ENCODE measurements at places on chromosomes 11 and 22.

GRCh38 chr11:78740199-78741071, 165.8 kb upstream of the NARS2 start:
- peak; percentile 98 for DNase-seq

DNA sequence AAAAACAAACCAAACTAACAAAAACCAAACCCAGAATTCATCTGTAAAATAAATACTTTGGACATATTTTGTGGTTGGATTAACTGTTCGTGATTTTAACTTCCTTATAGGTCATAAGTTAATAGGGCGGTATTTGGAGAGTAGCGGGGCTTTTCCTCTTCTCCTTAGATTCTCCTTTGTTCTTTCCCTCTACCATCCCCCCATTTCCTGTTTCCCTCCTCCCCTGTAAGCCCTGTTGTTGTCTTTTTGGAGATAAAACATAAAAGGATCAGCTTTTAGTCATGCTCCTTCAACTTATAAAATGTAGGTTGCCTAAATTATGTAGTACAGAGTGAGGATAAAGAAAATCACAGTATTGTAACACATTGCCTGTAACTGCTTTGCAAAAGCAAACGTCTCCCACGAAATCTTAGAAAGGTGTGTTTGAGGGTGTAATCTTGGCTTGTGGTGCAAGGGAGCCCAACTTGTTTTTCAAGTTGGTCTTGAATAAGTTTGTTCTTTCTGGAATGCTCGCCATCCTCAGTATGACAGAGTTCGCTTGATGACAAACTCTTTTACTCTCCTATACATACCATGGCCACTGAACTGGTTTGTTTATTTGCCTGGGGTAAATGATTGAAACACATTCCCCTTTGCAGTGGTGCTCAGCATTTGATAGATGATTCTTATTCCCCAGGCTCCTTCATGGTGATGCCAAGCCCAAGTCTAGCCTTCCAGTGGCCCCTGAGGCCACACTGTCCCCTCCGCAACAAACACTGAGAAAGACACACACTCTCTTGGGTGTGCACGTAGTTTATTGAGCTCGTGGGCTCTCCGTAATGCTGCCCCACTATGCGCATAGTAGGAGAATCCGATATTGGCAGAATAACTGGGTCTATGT, 49.4 kb downstream of the TEAD1 start:
- DNase-seq = no peak

GRCh38 chr22:42368379-42369249, 63.6 kb downstream of the NFAM1 start:
- DNase-seq = no peak

GRCh38 chr11:116773203-116774097, 663 bp upstream of the BUD13 start:
- no peak for DNase-seq

DNA sequence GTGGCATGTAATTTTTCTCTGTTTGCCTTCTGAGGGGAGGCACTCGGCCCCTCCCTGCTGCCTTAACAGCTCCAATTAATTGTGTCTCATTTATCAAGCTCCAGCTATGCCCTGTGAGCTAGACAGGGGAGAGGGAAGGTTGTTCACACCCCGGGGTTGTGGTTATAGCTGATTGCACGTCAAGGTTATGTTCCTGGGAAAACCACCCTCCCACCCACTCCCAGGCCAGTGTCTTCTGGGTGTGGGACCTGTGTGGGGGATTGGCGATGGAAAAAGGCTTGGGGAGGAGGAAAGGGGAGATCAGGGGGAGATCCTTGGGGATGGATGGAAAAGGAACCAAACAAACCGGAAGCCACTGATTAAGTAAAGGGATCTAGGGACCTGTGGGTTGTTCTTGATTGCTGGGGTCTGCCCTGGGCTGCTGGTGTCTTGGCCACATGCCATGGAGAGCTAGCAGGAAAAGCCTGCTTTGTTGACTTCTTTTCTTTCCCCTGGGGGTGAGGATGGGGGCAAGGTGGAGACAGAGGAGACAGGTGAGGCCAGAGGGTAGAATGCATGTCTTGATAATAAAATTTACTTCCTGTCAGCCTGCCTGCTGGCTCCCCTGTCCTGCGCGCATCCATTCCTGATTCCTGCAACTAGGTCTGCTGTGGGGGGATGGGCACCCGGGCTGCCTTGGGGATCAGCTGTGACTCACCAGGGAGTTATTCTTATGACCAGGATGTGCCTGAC, 13.5 kb upstream of the SORL1-AS1 start:
- peak; percentile 64 for DNase-seq

GRCh38 chr22:36872084-36872483, 11.3 kb downstream of the NCF4 start:
- no peak for DNase-seq

DNA sequence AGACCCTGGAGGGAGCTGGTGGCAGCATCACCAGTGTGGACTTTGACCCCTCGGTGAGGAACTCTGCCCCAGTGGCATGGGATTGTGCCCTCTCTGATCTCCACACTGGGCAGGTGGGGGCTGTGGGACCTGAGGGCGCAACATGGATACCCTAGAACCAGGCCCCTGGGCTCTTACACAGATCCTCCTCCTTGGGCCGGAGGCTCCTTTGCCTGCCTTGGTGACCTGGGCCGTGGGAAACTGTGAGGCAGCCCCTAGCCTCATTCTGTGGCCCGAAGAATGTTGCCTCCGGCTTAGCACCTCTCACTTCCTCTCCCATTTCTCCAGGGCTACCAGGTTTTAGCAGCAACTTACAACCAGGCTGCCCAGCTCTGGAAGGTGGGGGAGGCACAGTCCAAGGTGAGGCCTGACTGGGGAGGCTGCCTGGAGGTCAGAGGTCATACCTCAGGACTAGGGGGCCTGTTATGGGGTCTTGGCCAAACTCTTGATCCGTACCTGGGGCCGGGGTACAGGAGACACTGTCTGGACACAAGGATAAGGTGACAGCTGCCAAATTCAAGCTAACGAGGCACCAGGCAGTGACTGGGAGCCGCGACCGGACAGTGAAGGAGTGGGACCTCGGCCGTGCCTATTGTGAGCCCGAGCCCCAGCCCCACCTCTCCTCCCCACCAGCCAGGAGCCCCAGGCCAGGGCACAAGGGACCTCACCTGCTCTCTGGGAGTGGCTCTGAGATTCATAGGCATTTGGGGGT, 12.2 kb downstream of the ATG16L2 start:
- DNase-seq = no peak

DNA sequence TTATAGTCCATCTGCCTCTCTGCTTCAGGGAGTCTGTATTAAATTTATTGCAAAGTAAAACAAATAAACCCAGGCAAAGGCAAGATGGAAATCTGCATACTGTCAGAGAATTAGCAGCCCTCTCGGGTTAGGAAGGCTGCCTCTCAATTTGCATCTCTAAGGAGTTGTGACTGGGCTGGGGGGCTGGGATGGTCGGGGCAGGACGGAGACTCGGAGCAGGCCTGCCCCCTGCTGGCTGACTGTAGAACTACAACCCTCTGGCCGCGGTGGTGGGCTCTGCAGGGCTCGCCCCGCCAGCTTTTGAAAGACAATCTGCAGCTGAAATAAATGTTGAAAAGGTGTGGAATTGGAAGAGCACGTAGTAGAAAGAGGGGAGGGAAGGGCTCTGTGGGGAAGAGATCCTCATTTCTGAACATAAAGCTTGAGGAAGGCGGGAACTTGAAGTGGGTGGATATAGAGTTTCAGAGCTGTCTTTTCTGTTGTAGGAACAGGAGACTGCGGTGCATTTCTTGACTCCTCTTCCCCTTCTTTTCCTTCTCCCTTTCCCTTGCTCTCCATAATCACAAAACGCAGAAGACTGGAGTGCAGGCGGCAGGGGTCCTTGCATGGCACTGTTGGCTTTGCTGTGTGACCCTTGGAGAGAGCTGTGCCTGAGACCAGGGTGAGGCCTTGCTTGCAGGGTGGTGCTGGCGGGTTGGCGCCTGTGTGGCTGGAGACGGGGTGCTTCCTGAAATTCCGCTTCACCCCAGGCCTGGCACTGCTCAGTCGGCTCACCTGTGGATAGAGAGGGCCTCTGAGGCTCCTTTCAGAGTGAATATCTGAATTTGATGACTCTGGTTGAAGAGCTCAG, 22.6 kb upstream of the PKNOX2 start:
- DNase-seq = peak; percentile 2

DNA sequence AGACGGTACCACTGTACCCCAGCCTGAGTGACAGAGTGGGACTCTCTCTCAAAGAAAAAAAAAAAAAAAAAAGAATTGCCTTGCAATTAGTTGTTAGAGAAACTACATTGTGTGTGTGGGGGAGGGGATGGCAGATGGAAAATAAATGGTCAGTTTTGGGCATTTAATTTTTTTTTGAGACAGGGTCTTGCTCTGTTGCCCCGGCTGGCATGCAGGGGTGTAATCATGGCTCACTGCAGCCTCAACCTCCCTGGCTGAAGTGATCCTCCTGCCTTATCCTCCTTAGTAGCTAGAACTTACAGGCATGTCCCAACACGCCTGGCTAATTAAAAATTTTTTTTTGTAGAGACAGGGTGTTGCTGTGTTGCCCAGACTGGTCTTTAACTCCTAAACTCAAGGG, 36.4 kb downstream of the WEE1 start:
- no peak for DNase-seq

DNA sequence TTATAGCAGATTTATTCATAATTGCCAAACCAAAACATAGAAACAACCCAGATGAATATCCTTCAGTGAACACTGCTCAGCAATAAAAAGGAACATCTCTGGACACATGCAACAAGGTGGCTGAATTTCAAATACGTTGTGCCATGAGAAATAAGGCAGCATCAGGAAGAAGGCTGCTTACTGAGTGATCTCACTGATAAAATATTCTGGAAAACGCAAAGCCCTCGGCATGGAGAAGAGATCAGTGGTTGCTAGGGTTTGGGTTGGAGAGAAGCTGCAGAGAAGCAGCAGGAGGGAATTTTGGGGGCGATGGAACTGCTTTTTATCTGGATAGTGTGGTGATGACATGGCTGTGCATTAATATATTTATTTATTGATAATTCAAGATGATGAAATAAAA, 11.0 kb upstream of the SHANK2 start:
- no peak for DNase-seq

- no peak for DNase-seq
Measured at GRCh38 chr11:120023120-120023519, 114.8 kb downstream of the TRIM29 start.

GRCh38 chr11:131910523-131911387, 540.3 kb downstream of the NTM start:
- DNase-seq = no peak

- no peak for DNase-seq
Measured at GRCh38 chr11:1335811-1336761, 26.7 kb upstream of the TOLLIP start.

DNA sequence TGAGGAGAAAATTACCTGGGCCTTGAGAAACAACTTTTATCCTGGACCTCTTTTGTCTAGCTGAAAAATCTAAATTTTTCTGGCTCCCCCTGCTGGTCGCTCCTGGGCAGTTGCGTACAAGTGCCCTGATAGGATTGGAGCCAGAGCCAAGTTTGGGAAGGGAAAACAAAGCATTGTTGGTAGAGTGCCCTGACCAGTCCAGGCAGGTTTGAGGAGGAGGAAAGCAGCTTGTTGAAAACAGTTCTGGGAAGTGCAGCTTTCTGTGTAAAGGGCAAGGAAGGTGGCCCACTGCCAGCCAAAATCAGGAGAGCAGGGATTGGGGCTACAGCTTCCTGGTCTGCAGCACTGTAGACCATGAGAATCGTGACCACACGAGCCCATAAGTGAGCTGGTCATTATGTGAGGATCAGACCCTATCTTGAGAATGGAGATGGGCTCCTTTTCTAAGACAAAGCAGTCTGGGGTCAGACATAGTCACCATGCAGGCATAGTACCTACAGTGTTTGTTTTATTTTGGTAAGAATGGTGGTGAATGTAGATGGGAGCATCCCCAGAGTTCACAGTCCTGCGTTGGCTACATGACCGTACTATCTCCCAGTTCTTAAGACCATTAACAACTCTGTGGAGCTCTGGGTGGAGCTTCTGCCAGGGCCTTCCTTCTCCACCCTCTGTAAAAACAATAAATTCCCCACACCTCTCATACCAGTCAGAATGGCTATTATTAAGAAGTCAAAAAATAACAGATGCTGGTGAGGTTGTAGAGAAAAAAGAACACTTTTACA, 21.3 kb upstream of the PIK3IP1 start:
- peak; percentile 38 for DNase-seq

GRCh38 chr11:65085446-65085845, 1.4 kb downstream of the ZFPL1 start:
- DNase-seq = no peak

DNA sequence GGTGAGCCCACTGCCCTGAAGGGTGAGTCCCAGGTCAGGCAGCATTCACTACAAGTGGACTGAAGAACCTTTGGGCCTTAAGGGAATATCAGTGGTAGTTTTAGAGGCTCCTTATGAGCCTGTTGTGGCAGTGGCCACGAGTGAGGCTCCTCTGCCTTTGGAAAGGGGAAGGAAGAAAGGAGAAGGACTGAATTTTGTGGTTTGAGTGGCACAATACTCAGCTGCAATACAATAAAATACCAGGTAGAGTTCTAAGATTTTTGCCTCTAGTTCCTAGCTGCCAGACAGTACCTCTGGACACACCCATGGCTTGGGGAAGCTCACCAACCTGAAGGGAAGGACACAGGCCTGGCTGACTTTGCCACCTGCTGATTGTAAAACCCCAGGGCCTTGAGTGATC, 260.9 kb downstream of the DYNC2H1 start:
- no peak for DNase-seq

- no peak for DNase-seq
Measured at GRCh38 chr11:75100314-75100713, 3.6 kb upstream of the OR2AT4 start.

GRCh38 chr11:19040051-19040450, 20.5 kb downstream of the MRGPRX2 start:
- DNase-seq = no peak

- peak; percentile 28 for DNase-seq
Measured at GRCh38 chr11:12414611-12415010, 37.2 kb downstream of the PARVA start.

- no peak for DNase-seq
Measured at GRCh38 chr22:47057916-47058585, 295.6 kb downstream of the TBC1D22A start.

GRCh38 chr22:44200855-44201550, 20.3 kb downstream of the PARVG start:
- no peak for DNase-seq

DNA sequence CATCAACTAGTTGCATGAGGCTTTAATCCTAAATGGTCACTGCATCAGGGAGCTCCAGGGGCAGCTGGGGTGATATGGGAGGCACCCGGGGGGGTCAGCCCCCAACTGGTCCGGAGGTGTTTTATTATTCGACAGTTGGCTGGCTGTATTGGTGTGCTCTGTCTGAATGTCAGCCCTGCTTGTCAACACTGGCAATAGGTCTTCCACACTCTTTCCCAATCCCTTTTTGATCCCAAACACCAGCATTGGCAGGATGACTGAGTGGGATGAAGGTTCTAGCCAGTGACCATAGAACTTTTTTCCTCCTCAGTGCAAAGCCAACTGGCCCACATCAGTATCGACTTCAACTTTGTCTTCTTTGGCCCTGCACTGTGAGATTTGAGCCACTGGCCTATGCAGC, 8.9 kb upstream of the LDLRAD3 start:
- no peak for DNase-seq

- DNase-seq = no peak
Measured at GRCh38 chr11:56885177-56885576, 103.5 kb upstream of the OR5AK2 start.

All from SK-N-DZ (cell line).